ENCODE measurements at places on chromosomes 6 and 20. TPM values are rescaled to one million over a fixed set of nuclear protein-coding genes. Genes with fewer than 3 reads are reported as not detected.

The DEFB132 gene
- not detected for total RNA-seq

The CCN6 gene
- total RNA-seq: not detected

The CUL7 gene
- total RNA-seq: 13.9 TPM

The TRIM40 gene
- total RNA-seq: not detected

The DNAH8 gene
- total RNA-seq: not detected

The CTCFL gene
- total RNA-seq: not detected

GRCh38 chr6:28215425-28215824, 9.7 kb upstream of the ZSCAN9 start:
- no peaks in the 10 kb centered on the region for H3K36me3 ChIP-seq
- peaks cover 71% of the 10 kb centered on the region for H3K27me3 ChIP-seq
- H3K4me3 ChIP-seq: no peak overlapping the region
- DNase-seq: no peak
- no peak overlapping the region for H3K27ac ChIP-seq
- peaks cover 17% of the 10 kb centered on the region for H3K4me1 ChIP-seq

- no peaks in the 10 kb centered on the region for H3K4me1 ChIP-seq
- H3K27me3 ChIP-seq: peaks cover 1% of the 10 kb centered on the region
- H3K27ac ChIP-seq: no peak overlapping the region
- no peak for DNase-seq
- H3K4me3 ChIP-seq: no peak overlapping the region
- H3K36me3 ChIP-seq: peaks cover 11% of the 10 kb centered on the region
These were observed 9.4 kb downstream of the MMP24 start for GRCh38 chr20:35235881-35236280.

GRCh38 chr6:92408350-92408749, 1011.0 kb downstream of the EPHA7 start:
- H3K27me3 ChIP-seq: no peaks in the 10 kb centered on the region
- H3K27ac ChIP-seq: no peak overlapping the region

- no peaks in the 10 kb centered on the region for H3K4me1 ChIP-seq
- no peak overlapping the region for H3K27ac ChIP-seq
- H3K4me3 ChIP-seq: no peak overlapping the region
- H3K36me3 ChIP-seq: no peaks in the 10 kb centered on the region
These were observed 541.3 kb upstream of the BTBD3 start for GRCh38 chr20:11376420-11376819.

GRCh38 chr6:105302617-105303128, 100.2 kb downstream of the PREP start:
- H3K4me3 ChIP-seq: no peak overlapping the region
- H3K27me3 ChIP-seq: no peaks in the 10 kb centered on the region
- H3K4me1 ChIP-seq: no peaks in the 10 kb centered on the region
- H3K36me3 ChIP-seq: peaks cover 25% of the 10 kb centered on the region

DNA sequence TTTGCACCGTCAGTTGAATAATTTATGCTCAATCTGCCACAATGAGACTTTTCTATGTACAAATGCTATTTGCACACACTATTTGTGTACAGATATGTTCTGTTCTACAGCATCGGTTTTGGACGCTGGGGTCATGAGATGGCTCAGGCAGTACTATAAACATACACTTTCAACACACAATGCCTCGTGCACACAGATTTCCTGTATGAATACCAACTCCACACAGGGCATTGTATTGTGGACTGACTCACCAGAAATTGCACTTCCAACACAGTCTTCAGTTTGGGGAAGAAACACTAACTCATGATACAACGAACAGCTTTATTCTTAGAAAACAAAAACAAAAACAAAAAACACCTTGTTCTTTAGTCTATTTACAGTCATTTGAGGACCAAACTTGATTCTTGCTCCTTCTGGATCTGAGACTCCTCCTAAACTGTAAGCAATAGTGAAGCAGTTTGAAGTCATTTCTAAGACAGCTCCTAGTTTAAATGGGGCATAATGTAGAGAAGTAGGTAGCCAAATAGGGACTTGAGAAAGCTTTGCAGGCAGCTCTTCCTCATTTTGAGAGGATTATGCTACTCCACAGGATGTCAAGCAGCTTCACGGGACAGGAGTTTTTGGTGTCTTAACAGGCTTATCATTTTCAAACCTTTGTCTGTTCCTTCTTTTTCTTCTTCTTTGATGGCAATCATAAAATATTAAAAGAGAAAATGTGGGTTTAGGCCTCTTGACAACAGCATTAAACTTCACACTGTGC, 33.7 kb downstream of the GJA10 start:
- no peak for DNase-seq
- no peak overlapping the region for H3K4me3 ChIP-seq
- H3K27me3 ChIP-seq: no peaks in the 10 kb centered on the region
- peak overlapping the region; percentile 78 for H3K27ac ChIP-seq
- peaks cover 53% of the 10 kb centered on the region for H3K36me3 ChIP-seq

DNA sequence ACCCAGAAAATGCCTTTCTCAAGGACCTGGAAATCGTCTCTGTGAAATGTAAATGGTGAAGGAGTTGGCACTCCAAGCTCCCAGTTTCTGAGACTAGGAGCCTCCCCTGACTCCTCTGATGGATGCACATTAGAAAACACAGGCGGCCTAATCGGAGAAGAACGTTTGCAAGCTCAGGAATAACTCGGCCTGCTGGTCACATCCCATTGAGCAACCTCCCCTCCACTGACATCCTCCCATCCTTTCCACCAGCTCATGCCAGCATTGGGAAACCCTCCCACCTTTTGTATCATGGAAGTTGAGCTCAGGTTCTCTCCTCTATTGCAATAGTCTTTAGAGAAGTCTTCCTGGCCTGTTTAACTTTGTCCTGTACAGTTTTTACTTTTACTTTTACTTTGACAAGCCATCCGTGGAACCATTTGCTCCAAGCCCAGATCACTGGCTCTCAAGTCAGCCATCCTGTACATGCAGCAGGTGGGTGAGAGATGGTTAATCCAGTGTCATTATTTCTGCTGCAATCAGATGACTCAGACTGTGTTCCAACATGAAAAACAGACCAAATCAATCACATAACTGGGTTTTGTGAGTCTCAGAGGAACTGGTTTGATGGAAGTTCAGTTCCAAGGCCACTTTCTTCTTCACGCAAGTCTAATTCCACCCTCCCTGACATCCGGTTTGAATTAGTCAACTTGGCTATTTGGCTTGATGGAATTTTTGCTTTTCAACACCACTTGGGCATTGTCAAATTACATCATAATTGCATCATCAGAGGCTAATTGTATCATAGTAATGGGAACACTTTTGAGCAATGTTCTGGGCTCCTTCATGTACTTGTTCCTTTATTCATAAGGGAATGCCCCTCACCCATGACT, 619.4 kb upstream of the CDH4 start:
- no peak overlapping the region for H3K27ac ChIP-seq
- H3K4me1 ChIP-seq: no peaks in the 10 kb centered on the region
- no peak for DNase-seq
- no peaks in the 10 kb centered on the region for H3K27me3 ChIP-seq
- H3K4me3 ChIP-seq: no peak overlapping the region

- no peaks in the 10 kb centered on the region for H3K36me3 ChIP-seq
- no peak overlapping the region for H3K4me3 ChIP-seq
- H3K27ac ChIP-seq: no peak overlapping the region
These were observed 182.1 kb downstream of the KIF6 start for GRCh38 chr6:39543095-39543494.

DNA sequence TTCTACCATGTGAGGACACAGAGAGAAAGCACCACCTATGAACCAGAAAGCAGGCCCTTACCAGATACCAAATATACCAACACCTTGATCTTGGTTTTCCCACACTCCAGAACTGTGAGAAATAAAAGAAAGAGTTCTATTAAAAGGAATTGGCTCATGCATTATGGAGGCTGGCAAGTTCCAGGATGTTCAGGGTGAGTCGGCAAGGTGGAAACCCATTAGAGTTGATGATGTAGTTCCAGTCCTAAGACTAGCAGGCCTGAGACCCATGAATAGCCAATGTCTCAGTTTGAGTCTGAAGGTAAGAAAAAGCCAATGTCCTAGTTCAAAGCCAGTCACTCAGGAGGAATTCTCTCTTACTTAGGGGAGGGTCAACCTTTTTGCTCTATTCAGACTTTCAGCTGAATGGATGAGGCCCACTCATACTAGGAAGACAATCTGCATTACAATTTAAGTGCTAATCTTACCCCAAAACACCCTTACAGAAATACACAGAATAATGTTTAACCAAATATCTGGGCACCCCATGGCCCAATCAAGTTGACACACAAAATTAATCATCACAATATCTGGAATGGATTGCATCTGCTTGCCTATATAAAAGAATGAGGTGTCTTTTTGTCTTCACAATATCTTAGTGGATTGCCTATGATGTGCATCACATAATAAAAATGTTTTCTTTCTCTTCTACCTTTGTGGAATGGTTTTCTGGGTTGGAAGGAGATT, 5.5 kb upstream of the TAAR1 start:
- no peak for DNase-seq
- H3K36me3 ChIP-seq: no peaks in the 10 kb centered on the region
- no peaks in the 10 kb centered on the region for H3K4me1 ChIP-seq
- H3K4me3 ChIP-seq: no peak overlapping the region
- H3K27me3 ChIP-seq: no peaks in the 10 kb centered on the region

DNA sequence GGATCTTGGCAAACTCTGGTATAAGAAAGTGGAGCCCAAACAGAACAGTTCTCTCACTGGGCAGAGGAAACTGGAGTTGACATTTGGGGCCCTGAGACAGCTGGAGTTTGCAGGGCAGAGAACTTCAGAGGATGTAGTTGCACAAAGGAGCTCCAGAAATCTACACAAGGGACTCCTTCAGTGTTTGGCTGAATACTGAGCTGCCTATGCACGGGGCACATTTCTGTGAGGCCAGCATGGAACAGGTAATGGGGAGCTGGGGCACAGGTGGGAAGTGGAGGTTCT, 169.3 kb downstream of the ANKRD60 start:
- peaks cover 25% of the 10 kb centered on the region for H3K27me3 ChIP-seq
- no peaks in the 10 kb centered on the region for H3K36me3 ChIP-seq
- no peaks in the 10 kb centered on the region for H3K4me1 ChIP-seq
- no peak for DNase-seq
- H3K27ac ChIP-seq: no peak overlapping the region

DNA sequence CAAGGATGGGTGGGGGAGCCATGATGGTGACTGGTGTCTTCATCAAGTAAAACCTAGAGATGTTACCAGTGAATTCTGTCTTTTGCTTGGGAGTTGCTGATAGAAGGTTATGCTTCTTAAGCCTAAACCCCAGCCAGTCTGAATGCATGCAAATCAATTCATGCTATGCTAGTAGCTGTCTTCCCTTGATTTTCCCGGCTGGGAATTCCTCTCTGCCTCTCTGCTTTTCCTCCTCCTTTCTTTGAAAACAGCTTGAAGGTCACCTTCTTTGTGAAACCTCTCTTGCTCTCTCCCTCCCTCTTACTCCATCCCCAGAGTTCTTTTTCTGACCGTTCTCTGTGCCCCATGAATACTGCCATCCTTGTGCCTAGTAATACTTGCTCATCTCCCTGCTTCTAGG, 58.9 kb downstream of the TMEM200A start:
- DNase-seq: no peak
- H3K4me1 ChIP-seq: no peaks in the 10 kb centered on the region
- no peak overlapping the region for H3K27ac ChIP-seq
- H3K4me3 ChIP-seq: no peak overlapping the region
- H3K27me3 ChIP-seq: no peaks in the 10 kb centered on the region
- H3K36me3 ChIP-seq: no peaks in the 10 kb centered on the region

DNA sequence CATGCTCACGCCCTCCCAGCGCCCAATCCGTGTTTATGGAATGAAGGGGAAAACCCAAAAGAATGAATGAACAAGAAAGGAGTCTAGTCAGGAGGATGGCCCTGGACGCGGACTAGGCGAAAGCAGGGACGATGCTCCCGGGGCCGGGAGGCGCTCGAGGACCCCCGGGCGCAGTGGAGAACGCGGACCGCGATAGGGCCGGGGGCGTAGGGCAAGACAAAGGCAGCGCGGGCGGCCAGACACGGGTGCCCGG, 758 bp downstream of the GCLC start:
- no peak for DNase-seq
- H3K27ac ChIP-seq: peak overlapping the region; percentile 90
- H3K4me3 ChIP-seq: peak overlapping the region; percentile 94
- H3K36me3 ChIP-seq: peaks cover 4% of the 10 kb centered on the region
- H3K4me1 ChIP-seq: peaks cover 56% of the 10 kb centered on the region
- H3K27me3 ChIP-seq: peaks cover 1% of the 10 kb centered on the region

DNA sequence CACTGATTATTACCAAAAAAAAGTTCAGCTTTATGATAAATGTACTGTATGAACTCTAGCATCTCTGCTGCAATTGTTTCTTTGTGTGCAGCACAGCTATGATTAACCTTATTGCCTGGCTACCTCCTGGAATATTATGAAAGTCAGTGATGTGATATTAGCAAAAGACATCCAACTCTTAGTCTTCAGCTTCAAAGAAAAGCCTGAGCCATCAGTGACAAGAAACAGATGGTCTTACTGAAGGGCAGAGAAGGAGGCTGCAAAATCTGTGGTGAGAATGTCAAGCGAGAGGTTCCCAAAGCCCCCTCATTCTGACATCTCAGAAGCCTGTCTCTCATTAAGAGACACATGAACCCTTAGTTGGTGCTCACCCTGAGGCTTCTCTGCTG, 89.4 kb upstream of the TNFAIP3 start:
- no peak for DNase-seq
- H3K4me3 ChIP-seq: no peak overlapping the region
- no peaks in the 10 kb centered on the region for H3K4me1 ChIP-seq
- no peak overlapping the region for H3K27ac ChIP-seq
- H3K36me3 ChIP-seq: no peaks in the 10 kb centered on the region

DNA sequence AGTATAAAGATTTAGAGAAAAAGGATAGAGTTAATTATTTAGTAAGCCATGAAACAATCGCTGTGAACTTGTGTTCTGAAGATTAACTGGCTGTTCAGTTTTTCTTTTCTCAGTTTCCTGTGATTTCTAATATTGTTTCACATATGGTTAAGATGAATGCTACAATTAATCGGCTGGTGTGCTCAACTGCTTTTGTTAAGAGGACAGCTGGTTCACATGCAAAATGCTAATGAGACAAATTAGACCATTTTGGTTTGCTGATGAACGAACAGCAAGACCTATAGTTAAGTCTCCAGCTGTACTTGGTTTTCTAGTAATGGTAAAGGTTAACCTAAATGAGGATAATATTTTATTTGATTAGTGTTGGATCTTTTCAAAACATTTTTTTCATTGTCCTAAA, 10.8 kb upstream of the NHSL1 start:
- H3K4me3 ChIP-seq: no peak overlapping the region
- H3K4me1 ChIP-seq: peaks cover 3% of the 10 kb centered on the region
- H3K27ac ChIP-seq: no peak overlapping the region

- DNase-seq: no peak
- H3K27ac ChIP-seq: no peak overlapping the region
- H3K27me3 ChIP-seq: peaks cover 4% of the 10 kb centered on the region
- H3K36me3 ChIP-seq: no peaks in the 10 kb centered on the region
- no peaks in the 10 kb centered on the region for H3K4me1 ChIP-seq
These were observed 31.0 kb upstream of the GSTA5 start for GRCh38 chr6:52871621-52872020.

GRCh38 chr6:117188627-117189201, 76.6 kb upstream of the VGLL2 start:
- no peak for DNase-seq
- H3K4me1 ChIP-seq: no peaks in the 10 kb centered on the region
- no peaks in the 10 kb centered on the region for H3K27me3 ChIP-seq
- H3K4me3 ChIP-seq: no peak overlapping the region
- H3K36me3 ChIP-seq: no peaks in the 10 kb centered on the region
- H3K27ac ChIP-seq: no peak overlapping the region

Measured in activated CD8-positive, alpha-beta T cell treated with anti-CD3 and anti-CD28 coated beads for 36 hours (primary cell).